ENCODE measurements at places on chromosomes 2 and 18.

- DNase-seq, result no peak
These were observed 182.9 kb downstream of the IKZF2 start for GRCh38 chr2:212968284-212969081.

DNA sequence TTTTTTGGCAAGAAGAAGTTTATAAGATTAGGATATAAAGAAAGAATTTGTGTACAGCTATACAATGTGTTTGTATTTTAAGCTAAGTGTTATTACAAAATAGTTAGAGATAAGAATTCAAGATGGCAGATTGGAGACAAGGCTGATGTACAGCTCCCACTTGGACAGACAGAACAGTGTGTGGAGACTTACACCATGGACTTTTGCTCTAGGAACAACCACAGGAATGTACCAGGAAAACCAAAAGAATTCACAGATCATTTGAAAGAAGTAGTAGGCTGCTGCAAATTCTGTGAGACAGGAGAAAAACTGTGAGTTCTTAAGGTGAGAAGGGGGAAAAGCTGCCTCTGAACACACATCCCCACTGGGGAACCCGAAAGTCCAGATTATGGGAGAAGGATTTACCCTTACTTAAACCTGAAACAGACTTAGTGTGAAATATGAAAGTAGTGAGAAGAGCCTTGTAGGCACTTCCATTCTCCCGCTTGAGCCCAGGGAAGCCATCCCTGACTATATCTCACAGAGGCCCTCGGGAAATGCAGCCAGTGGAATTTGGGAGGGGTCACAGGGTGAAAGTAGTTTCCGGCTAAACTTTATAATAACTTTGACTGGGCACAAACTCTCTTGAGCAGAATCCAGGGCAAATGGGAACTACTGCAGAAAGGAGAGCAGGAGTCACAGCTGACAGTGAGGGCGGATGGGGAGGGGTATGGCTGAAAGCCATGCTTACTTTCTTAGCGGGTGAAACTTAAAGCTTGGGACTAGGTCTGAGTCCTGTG lies 11.6 kb upstream of the RPRD1A start:
- no peak for DNase-seq

- DNase-seq, result no peak
These were observed 238.7 kb upstream of the SOX11 start for GRCh38 chr2:5453220-5454050.

DNA sequence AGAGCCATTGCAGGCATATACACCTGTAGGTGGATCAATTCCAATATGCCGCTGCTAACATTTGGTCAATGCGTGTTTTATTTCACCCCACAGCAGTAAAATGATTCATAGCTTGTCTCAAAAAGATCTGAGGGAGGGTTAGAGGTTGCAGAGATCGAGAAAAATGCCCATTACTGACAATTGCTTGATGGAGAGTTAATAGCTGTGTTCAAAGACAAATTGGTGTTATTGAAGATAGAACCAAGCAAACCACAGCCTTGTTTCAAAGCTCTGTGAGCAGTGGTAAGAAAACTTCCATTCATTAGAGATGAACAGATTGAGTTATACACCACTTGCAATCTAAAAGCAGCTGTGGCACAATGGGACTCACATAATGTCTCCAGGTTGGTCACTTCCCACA lies 95.4 kb downstream of the KCNE4 start:
- no peak for DNase-seq

DNA sequence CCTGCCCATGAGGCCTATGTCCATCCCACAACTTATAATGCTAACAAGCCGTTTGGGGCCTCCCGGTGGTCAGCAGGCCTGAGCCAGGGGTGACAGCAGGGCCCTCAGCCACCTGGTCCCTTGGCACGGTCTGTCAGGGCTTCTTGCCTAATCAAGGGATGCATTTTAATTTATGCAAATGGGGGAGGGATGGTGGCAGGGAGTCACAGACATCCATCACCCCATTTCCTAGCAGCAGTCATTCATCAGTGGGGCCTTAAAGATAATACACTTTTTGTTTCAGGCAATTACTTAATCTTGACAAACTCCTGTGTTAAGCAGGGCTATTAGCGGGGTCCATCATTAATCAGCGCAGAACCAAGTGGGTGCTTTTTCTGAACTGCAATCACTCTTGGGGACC lies 174.5 kb downstream of the GLI2 start:
- DNase-seq, result no peak
